ENCODE measurements at places on chromosomes 1 and 21.

DNA sequence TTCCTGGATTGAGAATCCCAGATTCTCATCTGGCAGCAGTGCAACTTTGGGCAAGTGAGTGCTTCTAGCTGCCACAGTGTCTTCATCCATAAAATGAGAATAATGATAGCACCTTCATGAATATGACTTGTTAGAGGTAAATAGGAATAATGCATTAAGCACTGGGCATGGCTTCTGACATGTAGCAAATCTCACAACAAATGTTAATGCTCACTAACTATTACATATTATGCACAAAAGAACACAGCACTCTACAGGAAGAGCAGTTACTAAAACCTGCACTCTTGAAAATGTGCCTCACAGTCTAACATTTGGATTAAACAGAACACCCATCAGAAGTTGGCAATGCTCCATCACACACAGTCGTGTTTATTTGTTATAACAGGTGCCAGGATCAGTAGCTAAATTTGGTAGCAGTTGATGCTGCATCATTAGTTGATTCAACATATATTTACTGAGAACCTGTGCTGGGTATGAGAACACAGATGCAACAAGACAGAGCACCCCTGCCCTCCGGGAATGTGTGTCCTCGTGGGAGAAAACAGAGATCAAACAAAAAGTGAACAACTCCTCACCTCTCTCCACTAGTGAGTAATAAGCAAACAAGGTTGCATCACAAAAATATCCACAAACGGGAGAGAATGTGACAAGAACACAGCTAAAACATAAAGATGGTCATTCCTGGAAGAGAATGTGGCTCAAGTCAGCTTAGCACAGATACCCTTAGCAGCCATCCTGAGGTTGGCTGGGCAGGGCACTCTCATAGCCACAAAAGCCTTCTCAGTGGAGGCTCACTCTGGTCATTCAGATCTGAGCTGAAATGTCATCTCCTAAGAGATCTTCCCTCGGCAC, 26.2 kb upstream of the LBR start:
- DNase-seq: no peak

- DNase-seq: peak; percentile 74
Observed at GRCh38 chr1:115829023-115829674, 11.8 kb downstream of the NHLH2 start.

GRCh38 chr1:32464191-32464715, 619 bp upstream of the ZBTB8B start:
- peak; percentile 76 for DNase-seq

GRCh38 chr1:1582585-1583346, 8.1 kb upstream of the SSU72 start:
- no peak for DNase-seq

DNA sequence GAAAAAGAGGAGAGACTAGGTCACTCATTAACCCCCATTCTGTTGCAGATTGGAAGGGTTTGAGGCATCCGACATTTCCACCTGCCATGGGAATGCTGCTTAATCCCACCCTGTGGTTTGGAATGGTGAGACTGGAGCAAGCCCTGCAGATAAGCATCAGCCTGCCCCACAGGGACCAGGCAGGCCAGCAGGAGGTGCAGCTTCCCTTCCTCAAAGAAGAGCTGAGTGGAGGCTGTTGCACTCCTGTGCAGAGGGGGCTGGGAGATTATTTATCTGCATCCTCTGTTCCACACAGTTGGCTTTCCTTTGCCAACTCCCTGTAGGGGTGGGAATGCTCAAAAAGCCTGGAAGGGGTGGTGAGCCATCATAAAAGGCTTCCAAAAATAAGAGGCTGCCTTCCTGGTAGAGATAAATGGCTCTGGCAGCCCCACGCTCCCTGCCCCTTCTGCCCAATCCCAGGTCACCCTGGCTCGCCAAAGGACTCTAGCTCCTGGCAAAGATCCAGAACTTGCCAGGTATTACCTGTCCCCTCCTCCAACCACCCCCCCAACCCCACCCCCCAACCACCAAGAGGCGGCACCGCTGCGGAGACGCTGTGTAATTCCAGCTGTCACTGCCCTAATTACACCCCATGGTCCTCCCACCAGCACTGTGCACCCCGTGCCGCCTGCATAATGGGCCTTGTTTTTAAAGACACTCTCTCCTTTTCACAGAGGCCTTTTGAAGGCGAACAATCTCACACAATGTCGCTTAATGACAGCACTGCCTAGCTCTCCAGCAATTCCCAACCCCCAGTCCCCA, 83.0 kb upstream of the ZC3H12A start:
- peak; percentile 56 for DNase-seq

DNA sequence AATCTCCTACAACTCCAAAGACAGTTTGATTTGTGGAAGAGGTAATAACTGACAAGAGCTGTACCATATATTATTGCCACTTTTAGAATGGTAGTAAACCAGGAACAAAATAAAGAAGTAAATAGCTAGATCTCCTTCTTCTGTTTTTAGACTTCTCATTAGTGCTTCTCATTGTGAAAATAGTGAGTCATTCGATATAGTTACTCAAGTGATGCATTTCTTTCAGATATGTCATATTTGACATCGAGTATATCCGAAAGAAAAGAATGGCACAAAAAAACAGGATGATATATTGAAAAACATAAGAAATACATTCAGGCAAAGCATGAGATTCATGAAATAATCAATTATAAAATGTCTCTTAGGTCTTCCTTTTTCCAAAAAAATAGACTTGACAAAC, 1346.1 kb downstream of the BRINP3 start:
- no peak for DNase-seq

DNA sequence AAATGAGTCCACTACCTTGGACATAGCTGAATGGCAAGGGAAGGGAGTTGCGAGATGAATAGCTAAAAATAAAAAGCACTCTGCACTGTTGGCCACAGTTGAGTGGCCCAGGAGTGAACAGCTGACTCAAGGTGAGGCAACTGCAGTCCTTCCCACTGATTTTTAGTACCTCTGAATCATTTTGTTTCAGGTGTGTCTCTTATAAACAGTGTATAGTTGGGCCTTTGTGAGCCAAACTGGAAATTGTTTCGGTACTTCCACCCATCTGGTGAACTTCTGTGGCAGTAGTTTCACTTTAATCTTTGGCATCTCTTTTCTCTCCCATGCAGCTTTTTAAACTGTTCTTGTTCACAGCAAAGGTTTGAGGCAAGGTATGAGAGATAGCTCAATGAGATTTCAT, 122.7 kb downstream of the VAV3 start:
- DNase-seq: no peak

- no peak for DNase-seq
Observed at GRCh38 chr1:231841616-231842344, 215.2 kb downstream of the DISC1 start.

GRCh38 chr1:54220004-54220811, 20.2 kb downstream of the MRPL37 start:
- peak; percentile 76 for DNase-seq

- DNase-seq: peak; percentile 36
Observed at GRCh38 chr21:42991992-42992740, 17.8 kb downstream of the PKNOX1 start.

DNA sequence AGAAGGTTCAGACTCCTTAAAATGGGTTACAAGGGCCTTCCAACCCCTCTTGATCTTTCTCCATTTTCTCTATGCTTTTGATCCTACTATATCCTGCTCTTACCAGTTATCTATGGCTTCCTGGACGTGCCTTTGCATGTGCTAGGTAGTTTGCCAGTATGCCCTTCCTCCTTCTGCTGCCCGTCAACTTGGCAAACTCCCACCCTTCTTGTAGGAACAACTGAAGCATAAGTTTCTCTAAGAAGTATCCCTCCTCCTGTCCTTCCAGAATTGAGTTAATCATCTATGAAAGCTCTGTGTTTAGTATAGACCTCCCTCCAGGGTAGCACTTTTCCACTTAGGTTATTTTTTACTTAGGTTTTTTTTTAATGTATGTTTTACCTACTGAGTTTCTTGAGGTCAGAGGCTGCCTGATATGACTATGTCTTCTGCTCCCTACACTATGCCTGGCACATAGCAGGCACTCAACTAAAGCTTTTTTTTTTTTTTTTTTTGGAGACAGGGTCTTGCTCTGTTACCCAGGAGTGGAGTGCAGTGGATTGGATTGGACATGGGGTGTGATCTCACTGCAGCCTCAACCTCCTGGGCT, 10.0 kb upstream of the IGSF3 start:
- DNase-seq: no peak

DNA sequence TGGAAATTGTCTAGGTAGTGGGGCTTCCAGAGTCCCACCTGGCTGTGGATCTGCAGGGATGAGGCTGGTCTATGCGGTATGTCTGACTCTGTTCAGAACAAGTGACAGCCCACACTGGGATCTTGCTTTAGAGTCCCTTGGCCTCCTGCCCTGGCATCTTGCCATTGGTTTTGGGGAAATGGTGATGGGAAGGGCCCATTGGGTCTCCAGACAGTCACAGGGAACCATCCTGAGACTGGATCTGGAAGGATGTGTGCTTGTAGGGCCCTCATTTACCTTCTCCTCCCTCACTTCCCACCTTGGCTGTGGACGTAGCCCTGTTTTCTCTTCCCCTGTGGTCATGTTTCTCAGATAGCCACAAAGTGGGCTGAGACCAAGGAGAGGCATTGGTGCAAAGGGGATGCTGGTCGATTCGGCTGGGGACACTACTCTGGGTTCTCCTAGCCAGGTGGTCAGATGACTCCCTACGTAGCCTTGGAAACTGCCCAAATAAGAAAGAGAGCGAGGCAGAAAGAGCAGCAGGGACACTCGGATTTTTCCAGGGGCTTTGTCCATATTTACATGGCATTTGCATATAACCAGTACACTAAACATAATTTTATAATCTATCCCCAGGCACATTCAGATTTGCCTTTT, 15.1 kb downstream of the SOX13 start:
- no peak for DNase-seq

DNA sequence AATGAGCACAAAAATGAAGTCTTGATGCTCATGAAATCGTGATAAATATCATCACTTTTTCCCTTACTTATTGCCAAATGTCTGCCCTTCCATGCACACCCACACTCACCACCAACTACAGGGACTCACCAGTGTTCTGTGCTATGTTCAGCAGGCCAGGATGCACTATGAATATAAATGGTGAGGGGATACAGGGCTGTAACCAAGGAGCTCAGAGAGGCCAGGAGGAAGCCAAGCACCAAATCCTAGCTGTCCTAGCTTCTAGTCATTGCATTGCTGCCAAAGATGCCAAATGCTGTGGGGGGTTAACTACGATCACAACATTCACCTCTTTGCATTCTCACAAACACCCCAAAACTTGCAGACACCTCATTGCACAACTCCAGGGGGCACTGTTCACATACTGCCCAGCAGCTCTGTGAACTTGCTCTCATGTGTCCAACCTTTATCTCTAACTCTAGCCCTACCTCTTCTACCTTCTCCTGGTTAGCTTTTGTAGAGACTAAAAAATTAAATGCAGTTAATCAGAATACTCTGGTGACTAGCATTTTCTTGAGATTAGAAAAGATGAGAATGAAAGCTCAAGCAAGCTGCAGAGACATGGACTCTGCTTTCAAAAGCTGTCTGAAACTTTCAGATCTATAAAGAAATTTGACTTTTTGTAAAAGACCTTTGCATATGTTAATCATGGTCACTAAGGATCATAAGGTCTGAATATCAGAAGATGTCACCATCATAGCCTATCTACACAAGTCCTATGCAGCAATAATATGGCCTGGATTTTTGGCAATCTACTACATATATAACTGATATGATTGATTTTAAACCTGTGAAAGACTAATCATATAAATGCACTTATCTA, 13.9 kb upstream of the KIF14 start:
- no peak for DNase-seq

DNA sequence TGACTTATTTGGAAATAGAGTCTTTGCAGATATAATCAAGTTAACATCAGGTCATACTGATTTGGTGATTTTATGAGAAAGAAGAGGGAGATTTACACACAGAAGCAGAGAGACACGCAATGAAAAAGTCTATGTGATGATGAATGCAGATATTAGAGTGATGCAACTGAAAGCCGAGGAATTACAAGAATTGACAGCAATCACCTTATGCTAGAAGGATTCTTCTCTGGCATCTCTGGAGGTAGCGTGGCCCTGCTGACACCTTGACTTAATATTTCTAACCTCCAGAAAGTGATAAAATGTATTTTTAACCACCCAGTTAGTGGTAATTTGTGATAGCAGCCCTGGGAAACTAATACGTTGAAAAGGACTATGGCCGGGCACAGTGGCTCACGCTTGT, 14.2 kb upstream of the CFH start:
- no peak for DNase-seq

DNA sequence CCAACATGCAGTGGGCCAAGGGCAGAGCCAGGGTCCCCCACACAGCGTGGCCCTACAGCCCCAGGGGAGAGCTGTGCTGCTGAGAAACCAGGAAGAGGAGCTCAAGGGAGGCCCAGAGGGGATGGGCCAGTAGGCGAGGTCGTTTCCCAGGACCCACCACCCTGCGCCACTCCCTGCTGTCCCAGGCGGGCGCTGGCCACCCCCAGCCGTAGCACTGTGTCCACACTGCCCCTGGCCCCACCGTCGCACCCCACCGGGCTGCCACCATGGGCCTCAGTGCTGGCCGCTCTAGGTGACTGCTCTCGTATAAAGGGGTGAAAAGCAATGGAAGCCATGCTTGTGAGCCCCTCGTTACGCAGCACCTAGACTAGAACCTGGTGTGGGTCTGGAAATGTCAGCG, 22.4 kb downstream of the NADK start:
- no peak for DNase-seq

DNA sequence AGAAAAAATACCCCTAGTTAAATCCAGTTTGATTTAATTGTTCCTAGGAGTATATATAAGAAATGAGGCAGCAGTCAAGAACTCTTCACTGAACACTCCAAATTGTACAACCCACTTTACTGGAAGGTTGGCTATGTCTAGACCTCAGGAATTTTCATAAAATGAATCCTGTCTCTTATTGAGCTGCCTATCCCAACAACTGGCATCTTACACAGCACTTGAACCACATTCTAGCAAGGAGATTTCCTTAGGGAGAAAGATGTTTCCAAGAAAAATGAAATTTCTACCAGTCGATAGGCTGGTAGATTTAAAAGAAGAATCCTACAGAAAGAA, 16.3 kb downstream of the RNF19B start:
- DNase-seq: no peak

DNA sequence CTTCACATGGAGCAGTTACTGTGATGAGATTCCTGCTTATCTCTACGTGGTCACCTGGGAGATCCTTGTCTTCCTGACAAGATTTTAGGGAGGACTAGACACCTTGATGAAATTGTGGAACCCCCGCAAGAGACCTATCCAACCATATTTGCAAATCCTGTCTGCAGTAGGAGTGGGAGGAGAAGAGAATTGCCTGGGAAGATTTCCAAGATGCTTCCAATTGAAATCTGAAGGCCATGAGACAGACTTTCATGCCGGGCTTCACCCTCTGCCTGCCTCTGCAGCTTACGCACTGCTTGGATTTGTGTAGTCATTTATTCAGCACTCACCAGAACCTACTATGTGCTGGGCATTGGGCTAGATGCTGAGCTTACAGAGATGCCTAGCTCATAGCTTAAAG, 106.6 kb downstream of the OMA1 start:
- no peak for DNase-seq

- no peak for DNase-seq
Observed at GRCh38 chr1:186187601-186188000, 187.5 kb downstream of the TPR start.

All from retina (tissue), 1 donor.